ENCODE measurements at places on chromosomes 4 and X.

DNA sequence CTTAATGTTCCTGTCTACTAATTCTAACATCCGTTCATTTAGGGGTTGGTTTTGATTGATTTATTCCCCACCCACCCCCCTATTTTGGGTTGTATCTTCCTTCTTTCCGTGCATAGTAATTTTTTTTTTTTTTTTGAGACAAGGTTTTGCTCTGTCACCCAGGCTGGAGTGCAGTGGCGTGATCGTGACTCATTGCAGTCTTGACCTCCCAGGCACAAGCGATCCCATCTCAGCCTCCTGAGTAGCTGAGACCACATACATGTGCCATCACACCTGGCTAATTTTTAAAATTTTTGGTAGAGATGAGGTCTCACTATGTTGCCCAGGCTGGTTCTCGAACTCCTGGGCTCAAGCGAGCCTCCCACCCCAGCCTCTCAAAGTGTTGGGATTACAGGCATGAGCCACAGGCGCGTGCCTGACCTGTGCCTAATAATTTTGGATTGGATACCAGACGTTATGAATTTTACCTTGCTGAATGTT, 79.9 kb downstream of the ZFX start:
- no peak for DNase-seq

DNA sequence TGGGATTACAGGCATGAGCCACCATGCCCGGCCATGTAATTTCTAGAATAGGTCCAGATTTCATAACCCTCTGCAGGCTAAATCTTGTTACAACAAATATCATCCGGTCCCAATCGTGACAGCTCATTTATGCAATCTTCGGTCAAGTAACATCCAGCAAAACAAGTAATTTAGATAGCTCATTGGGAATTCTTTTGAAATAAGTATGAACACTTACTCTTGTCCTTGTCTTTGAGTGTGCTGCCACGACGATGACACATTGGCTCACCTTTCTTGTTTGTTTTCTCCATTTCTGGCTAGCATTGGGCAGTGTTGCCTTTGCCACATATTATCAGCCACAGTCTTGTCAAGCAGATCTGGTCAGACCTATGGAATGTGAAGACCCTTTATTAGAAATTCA, 92.0 kb downstream of the PHEX start:
- no peak for DNase-seq

DNA sequence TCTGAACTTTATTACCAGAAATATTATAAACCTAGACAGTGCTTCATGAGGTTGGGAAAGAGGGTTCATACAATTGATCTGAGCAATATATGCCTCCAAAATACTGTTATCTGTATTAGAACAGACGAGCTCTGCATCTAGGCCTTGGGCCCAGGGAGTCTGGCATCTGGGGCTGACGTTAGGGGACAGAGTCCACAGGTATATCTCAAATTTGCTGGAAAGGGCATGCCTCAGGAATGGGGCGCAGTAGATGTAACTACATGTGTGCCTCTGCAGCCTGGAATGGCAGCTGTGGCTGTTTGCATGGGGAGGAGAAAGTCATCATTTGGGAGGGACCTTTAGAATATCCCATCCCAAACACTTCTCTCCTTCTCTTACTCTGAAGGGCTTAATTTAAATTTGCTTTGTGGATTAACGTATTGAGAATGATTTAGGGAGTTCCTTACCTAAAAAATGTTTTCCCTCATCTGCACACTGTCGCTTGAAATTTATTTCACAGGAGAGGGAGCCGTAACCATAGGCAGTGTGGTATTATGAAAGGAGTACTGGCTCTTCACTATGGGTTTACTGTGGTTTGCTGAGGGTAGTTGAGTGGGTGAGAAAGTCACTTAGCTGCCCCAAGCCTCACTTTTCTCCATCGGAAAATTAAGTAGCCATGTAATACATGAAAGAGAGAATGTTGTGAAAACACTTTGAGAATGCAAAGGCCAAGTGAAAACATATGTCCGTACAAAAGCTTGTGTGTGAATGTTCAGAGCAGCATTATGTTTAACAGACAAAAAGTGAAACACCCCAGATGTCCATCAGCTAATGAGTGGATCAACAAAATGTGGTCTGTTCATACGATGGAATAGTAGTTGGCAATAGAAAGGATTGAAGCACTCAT, 5.9 kb downstream of the ADD1 start:
- no peak for DNase-seq

- DNase-seq, result no peak
These were observed 70.1 kb downstream of the TMEM47 start for GRCh38 chrX:34586936-34587335.

DNA sequence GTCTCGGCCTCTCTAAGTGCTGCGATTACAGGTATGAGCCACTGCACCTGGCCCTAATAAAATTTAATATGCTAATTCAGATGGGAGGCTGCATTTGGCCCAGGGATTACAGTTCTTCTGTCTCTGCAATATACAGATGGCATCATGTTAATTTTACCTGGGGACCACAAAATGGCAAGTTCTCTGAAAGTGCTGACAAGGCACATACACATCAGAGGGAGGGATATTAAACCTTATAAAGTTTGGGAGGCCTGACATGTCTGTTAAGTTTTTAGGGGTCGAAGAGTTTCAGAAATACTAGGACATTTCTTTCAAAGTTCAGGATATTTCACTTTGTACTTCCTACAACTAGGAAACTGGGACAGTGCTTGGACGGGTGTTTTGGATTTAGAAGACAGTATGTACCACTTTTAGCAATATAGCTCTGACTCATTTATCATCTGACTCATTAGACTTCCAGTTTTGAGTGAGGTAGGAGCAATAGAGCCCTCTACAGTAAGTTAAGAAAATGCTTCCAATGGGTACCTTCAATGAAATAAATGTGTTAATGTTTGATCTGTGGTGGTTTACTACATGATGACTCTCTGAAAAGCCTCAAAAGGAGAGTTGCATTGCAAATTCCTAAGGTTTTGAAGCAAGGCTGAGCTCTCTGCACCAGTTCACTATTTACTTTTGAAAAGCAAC, 981.0 kb upstream of the HS3ST1 start:
- DNase-seq, result no peak

GRCh38 chrX:77431227-77431626, 16.0 kb upstream of the FGF16 start:
- DNase-seq, result no peak

DNA sequence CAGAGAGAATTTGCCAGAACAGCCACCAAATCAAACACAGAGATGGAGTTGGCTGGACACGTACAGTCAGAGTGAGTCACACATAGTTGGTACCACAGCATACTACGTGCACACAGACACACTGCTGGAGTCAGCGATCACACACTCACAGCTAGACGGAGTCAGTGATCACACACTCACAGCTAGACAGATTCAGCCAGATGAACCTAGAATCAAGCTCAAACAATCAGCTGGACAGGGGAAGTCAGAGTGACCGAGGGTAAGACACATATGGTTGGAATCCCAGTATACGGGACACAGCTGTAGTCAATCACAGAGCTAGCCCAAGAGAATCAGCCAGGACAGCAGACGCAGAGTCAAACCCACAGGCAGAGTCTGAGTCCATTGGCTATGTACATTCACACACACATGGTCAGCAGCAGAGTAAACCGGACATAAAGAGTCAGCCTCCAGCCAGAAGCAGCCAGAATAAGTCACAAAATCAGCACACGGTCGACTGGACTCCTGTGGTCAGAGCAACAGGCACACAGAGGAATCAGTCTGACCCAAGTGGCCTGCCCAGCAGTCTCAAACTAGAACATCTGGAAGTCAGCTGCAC, 4.6 kb downstream of the SLC38A5 start:
- no peak for DNase-seq

DNA sequence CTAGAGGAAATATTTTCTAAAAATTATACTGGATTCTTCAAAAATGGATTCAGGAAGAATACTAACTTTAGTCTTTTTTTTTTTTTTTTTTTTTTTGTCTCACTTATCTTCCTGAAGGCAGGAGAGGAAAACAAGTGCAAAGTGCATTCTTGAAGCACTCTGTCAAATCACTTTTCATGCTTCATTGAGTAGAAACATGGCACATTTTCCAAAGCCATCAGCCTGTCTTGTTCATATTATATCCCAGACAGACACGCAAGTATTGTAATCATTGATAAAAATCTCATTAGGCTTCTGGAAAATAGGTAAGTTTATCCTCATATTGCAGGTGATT, 1.2 kb downstream of the BBS12 start:
- DNase-seq, result no peak

DNA sequence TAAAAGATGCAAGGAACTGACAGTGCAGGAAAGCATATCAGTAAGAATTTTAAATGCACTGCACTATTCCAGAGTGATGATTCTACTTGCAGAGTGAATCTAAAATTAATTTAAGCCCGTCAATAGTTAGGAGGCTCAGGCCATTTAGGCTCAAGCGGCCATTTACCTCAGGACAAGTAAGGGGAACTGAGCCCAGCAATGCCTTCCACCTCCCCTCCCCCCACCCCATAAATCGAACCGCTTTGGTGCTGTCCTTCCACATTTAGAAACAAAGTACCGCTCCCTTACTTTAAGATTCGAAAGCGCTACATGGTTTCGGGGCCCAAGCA, 665 bp downstream of the RBM41 start:
- DNase-seq, result no peak

DNA sequence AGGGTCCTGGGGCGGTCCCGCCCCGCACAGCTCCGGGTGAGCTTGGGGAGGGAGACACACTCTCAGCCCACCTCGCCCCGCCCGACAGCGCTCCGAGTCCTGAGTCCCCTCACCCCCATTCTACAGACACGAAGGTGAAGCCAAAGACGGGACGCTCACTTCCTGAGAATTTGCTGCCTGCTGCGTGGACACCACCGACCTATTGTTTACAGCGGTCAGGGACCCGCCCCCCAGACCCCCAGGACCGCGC, 796 bp upstream of the ZNF141 start:
- DNase-seq, result no peak

DNA sequence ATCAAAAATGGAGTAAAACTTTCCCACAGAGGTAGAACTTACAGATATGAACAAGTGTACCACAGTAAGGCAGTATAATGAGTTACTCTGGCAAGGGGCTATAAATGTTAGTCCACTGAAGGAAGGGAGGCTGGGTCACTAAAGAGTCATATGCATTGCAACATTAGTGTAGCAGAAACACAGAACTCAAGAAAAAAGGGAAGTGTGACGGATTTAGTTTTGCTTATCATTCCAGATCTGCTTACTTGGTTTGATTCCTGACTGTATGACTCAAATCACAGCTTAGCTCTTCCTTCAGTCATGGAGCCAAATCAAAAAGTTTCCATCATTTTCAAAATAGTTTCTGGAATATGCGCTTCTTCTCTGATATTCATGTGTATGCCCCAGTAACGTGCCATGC, 148.7 kb downstream of the FSTL5 start:
- no peak for DNase-seq

- DNase-seq, result no peak
These were observed 660.5 kb upstream of the SPANXN1 start for GRCh38 chrX:144586756-144587155.

DNA sequence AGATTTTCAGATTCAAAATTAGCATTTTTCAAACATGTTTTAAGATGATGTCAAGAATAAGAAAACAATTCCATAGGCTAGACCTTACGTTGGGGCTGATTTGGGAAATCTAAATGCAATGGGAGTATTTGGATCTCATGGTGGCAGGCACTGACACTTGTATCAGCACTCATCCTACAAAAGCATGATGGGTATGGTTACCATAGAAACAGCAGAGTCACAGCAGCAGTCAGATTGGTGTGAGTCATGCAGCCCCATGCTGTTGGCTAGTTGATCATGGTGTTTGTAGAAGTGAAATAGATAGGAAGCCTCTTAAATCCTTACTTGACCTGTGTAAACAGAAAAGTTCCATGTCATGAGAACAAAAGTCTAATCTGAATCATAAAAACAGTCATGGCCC, 1637.3 kb upstream of the PABPC4L start:
- peak; percentile 2 for DNase-seq

Data from occipital lobe (tissue), 3 donors.